Cardiac fibroblast (primary cell): ENCODE measurements at places on chromosomes 11 and 22.

DNA sequence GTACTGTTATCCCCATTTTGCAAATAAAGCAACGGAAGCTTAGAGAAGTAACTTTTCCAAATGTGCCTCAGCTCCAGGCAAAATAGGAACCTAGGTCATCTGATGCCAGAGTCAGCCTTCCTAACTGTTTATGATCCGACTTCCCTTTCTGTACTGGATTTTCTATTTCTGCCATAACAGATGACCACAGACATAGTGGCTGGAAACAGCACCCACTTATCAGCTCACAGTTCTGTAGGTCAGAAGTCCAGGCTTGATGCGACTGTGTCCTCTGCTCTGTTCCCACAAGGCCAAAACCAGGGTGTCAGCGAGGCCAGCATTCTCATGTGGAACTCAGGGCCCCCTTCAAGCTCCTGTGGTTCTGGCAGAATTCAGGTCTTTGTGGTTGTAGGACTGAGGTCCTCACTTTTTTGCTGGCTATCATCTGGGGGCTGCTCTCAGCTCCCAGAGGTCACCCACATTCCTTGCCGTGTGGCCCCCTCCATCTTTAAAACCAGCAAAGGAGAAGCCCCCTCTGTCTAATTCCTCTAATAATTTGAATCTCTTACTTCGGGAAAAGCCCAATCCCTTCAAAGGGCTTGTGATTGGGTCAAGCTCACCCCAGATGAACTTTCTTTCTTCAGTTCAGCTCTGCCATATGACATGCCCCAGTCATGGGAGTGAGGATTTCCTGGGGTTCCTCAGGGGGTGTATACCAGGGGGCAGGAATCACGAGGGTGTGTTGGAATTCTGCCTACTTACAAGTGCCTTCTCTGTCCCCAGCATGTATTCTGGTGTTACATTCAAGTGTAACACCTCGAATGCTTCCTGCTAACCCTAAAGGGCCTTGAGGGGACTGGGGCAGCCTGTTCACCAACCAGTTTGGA is 15.3 kb downstream of the KCNJ5 start:
- DNase-seq: no peak

DNA sequence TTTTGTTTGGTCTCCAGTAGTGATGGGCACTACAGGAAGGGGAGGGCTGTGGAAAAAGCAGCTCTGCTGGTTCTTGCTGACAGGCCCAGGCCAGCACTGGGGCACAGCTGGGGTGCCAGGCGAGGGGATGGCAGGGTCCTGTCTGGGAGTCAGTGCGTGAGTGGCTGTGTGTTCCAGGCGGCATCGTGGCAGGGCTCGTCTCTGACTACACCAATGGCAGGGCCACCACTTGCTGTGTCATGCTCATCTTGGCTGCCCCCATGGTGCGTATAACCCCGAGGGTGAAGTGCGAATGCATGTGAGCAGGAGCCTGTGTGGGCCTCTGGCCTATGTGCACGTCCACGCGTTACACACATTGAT is 20.9 kb downstream of the SLC37A2 start:
- no peak for DNase-seq

DNA sequence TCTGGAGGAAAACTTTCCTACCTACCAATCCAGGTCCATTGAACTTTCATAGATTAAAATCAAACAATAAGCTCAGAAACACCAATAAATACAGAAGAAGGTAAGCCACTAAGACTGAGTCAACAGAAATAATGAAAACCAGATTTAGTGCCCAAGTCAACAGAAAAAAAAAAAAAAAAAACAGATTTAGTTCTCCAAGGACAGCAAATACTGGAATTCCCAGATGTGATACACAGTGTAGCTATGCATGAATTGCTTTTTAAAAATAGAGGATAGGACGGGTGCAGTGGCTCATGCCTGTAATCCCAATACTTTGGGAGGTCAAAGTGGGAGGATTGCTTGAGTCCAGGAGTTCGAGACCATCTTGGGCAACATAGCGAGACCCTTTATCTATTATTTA is 15.7 kb downstream of the DMC1 start:
- DNase-seq: no peak

DNA sequence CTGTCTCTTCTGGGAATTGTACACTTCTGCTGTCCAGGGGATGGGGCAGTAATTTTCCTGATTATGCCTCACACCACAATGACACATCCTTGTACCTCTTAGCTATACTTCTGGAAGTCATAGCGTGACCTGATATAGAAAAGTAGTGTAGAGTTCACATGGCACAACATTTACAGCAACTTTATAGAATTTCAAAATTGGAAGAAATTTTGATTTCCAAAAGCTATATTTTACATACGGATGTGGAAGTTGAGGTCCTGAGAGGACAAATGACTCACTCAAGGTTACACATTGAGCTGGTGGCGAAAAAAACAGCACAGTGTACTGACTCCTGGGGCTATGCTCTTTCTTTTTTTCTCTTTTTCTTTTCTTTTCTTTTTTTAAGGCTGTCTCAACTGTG is 6.3 kb upstream of the CYP2R1 start:
- no peak for DNase-seq

DNA sequence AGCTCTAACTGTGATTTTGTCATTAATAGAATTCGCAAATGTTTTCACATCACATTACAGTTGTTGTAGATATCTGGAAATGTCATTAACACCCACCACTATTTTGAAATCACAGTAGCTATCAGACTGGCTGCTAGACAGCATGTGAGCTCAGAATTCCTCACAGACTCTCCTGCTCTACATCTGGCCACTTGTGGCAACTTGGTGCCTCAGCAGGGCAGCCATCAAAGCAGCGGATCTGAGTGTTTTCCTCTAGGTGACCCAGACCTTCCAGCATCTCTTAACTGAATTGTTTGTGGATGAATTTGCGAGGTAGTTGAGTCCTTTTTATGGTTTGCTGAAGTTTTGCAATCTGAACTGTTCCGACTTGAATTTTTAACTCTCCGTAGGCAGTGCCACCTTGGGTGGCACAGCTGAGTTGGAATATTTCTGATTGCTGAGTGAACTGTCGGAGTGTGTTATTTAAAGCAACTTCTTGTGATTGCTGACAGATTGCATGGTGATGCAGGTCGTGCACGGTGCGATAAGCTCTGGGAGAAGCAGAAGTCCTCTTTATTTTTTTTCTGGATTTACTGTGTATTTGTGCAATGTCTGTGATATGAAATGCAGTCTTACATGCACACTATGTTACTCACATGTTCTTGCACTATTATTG is 114.0 kb upstream of the PLET1 start:
- DNase-seq: no peak

DNA sequence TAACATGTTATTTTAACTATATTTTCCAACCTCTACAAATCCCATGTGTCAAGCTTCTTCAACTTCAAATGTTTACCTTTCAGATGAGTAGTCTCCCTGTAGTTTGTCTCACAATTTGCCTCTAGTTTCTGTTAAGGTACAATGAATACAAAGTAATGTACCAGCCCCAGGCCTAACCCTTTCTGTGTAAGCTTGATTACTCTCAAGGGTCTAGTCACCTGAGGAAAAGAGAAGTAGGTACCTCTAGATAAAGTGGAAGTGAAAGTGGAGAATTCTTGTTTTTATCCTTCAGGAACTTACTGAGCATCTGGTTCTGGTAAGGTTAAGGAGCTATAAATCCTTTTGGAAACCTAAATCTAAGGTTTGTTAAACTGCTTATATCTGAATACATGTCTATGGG is at the start of gene OR51A7:
TSS of gene OR51A7 (plus strand) at position 300 of the 400 bp plus-strand sequence. CDS start 3,587 bp downstream, outside the sequence.
- DNase-seq: no peak

DNA sequence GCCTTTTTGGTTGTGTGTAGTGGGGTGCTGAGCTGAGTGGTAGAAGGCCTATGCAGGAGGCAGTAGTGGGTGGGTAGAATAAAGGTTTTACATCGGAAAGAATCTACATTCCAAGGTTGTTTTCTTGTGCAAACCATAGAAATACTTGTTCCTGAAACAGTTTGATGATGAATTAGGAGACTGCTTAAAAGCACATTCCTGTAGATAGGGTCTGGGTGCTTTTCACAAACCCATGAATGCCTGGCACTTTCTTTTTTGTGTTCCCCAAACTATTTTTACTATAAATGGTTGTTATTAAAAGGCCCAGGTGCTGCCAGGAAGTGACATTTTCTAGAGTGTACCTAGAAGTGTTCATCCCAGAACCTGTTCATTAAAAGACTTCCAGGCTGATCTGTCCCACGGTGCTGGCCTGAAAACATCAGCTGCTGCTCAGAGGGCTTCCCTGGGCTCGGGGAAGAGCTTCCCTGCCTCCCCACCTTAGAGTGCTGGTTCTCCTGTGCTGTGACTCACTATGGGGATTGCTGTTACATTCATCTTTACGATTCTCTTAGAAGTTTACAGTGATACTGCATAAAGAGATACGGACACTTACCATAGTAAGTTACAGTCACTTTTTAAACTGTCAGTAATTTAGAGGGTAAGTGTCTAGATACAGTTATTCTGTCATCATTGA is 27.9 kb downstream of the PPFIA1 start:
- no peak for DNase-seq

GRCh38 chr11:111395749-111396148 is 16.7 kb upstream of the POU2AF1 start:
- no peak for DNase-seq

DNA sequence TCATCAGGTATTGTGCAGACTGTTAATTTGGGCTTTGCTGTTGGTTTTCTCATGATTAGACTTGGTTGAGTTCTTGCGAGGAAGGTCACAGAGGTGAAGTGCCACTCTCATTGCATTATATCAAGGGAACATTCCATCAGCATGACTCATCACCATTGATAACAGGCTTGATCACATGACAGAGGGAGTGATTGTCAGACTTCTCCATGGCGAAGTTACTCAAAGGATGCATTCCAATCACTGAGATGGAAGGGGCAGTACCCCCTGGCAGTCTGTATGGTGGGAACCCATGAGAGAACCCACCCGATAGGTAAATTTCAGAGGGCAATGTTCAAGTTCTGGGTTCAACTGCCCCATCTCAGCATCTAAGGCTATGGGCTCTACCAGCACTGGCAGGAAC is 19.4 kb upstream of the P2RY2 start:
- DNase-seq: peak; percentile 25

DNA sequence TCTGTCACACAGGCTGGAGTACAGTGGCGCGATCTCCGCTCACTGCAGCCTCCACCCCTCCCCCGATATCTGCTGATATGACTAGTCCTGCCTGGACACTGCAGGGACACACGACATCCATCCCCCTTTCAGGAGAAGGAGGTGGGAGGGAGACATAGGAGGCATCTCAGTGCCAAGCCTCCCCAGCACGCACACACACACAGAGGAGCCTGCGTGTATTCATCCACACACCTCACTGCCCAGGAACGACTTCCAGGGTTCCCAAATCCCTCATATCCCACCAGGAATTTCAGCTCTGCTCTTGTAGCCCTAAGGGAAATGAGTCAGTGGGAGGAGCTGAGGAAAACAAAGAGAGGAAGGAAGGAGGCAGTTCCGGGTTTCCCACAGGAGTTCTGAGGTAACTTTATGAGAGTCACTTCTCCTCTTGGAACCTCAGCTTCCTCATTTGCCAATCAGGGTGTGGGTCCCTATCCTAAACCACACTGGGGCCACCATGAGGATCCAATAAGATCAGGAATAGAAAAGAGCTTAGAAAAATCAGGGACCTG is 37.2 kb upstream of the ACER3 start:
- DNase-seq: peak; percentile 83

- no peak for DNase-seq
Observed at GRCh38 chr11:10575346-10576034, 7.0 kb upstream of the LYVE1 start.

- no peak for DNase-seq
Observed at GRCh38 chr11:96130061-96130620, 206.2 kb upstream of the MTMR2 start.

DNA sequence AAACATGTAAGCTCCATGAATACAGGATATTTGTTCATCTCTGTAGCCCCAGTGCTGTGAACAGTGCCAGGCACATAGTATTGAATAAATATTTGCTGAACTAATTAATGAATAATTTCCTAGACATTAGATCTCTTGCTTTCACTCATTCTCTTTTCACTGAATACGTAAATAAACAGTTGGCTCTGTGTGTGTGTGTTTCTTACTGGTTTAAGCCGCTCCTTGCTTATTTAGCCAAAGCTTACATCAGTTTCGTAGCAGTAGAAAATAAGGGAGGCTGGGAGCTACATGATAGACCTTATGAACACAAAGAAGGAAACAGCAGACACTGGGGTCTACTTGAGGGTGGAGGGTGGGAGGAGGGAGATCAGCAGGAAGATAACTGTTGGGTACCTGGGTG is 17.2 kb downstream of the KREMEN1 start:
- no peak for DNase-seq

DNA sequence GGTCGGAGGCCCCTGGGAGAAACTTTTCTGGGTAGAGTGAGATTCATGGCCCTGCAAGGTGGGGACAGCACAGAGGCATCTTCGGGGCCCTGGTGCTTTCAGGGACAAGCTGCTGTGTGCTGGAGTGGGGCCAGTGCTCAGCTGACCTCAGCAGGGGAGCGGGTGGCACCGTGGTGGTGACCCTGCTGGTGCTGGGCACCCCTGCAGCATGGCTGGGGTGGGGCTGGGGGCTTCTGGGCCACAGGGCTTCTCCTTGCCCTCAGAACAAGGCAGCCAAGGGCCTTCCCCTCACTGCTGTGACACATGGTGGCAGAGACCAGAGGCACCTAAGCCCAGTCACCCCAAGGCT is 24.9 kb upstream of the GNB1L start:
- DNase-seq: no peak

GRCh38 chr22:47139790-47140119 is 377.3 kb downstream of the TBC1D22A start:
- DNase-seq: no peak

DNA sequence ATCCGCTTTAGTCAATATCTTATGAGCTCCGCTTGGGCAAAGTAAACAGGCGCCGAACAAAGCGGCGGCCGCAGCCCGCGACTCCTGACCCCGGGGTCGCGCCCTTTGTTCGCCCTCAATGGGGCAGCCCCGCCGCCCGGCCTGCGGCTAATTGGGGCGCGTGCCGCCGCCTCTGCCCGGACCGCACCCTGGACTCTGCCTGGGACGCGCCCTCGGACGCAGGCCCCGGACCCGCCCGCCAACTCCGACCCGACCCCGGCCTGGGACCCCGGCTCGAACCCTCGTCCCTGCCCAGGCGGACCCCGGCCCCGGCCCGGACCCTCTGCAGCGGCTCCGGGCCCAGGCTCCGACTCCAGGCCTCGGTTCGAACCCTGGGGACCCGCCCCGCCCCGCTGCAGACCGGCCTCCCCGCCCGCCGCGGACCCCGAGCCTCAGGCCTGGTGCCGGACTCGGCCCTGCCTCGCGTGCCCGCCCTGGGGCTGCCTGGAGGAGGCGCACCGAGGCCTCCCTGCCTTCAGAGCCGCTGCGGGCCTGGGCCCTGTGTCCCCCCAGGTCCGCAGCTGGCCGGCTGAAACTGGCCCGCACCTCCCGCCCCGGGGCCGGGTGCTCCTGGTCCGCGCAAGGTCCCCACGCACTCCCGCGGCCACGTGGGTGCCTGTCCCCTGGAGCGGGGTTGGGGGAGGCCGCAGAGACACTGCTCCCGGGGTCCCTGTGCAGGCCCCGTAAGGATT is 84.7 kb upstream of the WNT7B start:
- no peak for DNase-seq

DNA sequence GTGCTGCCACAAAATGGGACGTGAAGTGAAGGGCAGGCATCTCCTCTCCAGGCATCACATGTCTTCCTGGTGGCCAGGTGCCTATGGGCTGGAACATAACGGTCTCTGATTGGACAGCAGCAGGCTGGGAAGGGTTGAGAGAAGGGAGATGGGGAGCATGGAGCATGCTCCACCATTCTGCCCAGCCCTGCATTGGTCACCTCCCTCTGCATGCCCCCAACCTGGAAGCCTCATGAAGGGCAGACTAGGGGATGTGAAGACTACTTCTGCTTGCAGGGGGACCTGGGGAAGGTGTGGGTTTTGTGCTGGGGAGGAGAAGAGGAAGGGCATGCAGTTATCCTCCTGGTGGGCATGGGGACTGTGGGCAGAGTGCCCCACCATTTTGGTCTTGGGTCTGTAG is 782.2 kb downstream of the TBC1D22A start:
- DNase-seq: no peak
